Kidney (tissue), 22 donors: ENCODE measurements at places on chromosomes 12 and 14. TPM values are rescaled to one million over a fixed set of nuclear protein-coding genes. Genes with fewer than 3 reads are reported as not detected.

CBX5 gene
- 15.0 TPM for polyA plus RNA-seq

VDR gene
- polyA plus RNA-seq = 19.1 TPM

SERPINA5 gene
- polyA plus RNA-seq = 522 TPM

GPR84 gene
- polyA plus RNA-seq = not detected

A2M gene
- polyA plus RNA-seq = 745 TPM

MUCL1 gene
- not detected for polyA plus RNA-seq

RASSF8 gene
- polyA plus RNA-seq = 12.0 TPM

DDN gene
- 27.0 TPM for polyA plus RNA-seq
